Tibial artery (tissue), 4 donors: ENCODE measurements at places on chromosomes 5 and 9.

DNA sequence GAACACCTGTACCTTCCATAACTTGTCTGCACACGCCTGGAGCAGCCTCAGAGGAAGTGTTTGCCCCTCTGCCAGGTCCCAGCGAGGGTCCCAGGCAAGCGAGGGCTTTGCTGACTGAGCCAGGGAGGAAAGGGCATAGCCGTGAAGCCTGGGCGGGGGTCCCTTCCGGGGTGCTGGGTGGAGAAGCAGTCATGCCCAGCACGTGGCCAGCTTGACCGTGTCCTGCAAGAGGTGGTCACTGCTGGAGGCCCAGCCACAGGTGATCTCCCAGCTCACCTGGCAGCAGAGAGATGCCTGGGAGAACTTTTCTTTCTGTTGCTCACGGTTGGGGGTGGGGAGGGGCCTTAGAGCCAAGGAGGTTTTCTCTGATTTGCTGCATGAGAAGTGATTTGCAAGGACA, 195.3 kb downstream of the CACNA1B start:
- H3K36me3 ChIP-seq = no peaks in the 10 kb centered on the region
- DNase-seq = peak; percentile 56
- H3K27ac ChIP-seq = no peak overlapping the region
- peaks cover 10% of the 10 kb centered on the region for H3K27me3 ChIP-seq
- no peak overlapping the region for H3K4me3 ChIP-seq
- no peaks in the 10 kb centered on the region for H3K4me1 ChIP-seq

DNA sequence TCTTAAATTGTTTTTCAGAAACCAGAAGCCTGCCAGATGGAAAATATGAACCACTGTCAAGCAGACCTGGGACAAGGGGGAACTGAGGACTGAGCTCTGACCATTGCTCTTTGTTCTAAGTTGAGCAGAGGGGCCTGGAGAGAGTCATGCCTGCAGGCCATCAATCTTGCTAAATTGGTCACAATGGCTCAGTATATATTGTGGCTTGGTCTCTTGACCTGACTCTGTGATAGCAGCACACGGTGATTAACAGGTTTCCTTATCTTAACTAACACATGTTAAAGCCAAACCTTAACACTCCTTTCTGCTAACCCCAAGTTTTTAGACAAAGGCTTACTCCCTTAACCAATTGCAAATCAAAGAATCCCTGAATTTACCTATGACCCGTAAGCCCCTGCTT, 1281.2 kb upstream of the NUDT12 start:
- no peak overlapping the region for H3K4me3 ChIP-seq
- DNase-seq = no peak
- no peaks in the 10 kb centered on the region for H3K27me3 ChIP-seq
- H3K4me1 ChIP-seq = no peaks in the 10 kb centered on the region
- H3K27ac ChIP-seq = no peak overlapping the region

- no peak overlapping the region for H3K27ac ChIP-seq
- no peaks in the 10 kb centered on the region for H3K4me1 ChIP-seq
- H3K4me3 ChIP-seq = no peak overlapping the region
- H3K36me3 ChIP-seq = no peaks in the 10 kb centered on the region
- no peaks in the 10 kb centered on the region for H3K27me3 ChIP-seq
- no peak for DNase-seq
Measured at GRCh38 chr9:93198117-93198837, 14.3 kb downstream of the WNK2 start.

DNA sequence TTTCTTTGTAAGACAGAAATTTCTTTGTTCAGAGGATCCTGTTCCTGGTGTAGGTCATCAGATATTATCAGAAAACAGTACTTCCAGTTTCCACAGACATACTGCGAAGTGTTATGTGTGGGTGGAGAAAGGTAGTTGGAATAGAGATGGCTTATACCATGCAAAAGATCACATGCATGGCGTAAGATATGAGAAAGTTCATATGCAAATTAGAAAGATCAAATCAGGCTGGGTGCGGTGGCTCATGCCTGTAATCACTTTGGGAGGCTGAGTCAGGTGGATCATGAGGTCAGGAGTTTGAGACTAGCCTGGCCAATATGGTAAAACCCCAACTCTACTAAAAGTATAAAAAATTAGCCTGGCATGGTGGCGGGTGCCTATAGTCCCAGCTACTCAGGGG, 65.2 kb upstream of the GLIS3 start:
- H3K4me3 ChIP-seq = no peak overlapping the region
- DNase-seq = no peak
- no peaks in the 10 kb centered on the region for H3K36me3 ChIP-seq
- H3K27me3 ChIP-seq = no peaks in the 10 kb centered on the region

DNA sequence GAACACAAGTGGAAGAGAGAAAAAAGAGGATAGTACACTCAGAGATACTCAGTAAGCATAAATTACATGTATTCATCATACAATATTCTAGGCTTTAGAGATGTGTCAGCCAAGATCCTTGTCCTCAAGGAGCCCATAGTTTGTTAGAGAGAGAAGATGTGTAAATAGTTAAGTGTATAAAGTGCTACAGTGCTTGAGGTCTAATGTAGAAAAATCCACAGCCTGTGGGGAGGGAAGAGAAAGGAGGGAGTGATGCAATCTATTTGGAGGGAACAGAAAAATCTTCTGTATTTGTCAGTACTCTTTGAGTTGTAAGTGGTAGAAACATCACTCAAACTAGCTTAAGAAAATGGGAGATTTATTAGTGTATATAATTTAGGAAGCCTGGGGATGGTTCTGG, 81.9 kb downstream of the PALM2AKAP2 start:
- DNase-seq = no peak
- no peak overlapping the region for H3K27ac ChIP-seq
- H3K36me3 ChIP-seq = no peaks in the 10 kb centered on the region
- H3K4me1 ChIP-seq = no peaks in the 10 kb centered on the region

DNA sequence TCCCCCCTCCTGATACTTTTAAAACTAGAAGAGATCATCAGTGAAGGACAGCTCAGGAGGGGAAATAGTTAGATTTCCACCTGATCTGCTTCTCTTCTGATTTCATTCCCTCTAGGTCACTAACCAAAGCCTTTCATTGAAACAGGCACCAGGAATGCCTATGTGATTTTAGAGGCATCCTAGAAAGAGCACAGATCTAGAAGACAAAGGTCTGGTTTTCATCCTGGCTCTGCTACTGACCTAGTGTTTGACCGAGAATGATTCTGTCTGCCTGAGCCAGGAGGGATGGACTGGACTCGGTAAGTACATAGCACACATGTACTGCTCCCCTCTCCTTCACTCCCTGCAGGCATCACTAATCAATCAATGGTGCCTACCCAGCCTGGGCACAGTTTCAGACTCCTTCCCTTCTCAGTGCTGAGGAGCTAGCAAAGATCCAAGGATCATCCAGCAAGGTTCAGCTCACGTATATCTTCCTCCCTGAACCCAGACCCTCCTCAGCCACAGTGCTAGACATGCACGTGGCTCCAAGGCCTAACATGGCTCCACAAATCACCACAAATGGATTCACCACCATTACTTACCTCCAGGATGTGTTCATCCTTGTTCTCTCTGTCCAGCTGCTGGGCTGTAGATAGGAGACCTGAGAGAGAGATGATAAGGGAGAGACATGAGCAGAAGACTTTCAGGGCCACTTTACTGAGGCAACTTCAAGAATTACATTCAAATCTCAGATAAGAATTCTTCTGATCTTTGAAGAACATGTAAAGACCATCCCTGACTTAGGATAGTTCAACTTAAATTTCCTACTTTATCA, 35.2 kb downstream of the FAT2 start:
- no peak for DNase-seq
- H3K36me3 ChIP-seq = no peaks in the 10 kb centered on the region
- no peak overlapping the region for H3K27ac ChIP-seq
- no peaks in the 10 kb centered on the region for H3K27me3 ChIP-seq
- no peak overlapping the region for H3K4me3 ChIP-seq

DNA sequence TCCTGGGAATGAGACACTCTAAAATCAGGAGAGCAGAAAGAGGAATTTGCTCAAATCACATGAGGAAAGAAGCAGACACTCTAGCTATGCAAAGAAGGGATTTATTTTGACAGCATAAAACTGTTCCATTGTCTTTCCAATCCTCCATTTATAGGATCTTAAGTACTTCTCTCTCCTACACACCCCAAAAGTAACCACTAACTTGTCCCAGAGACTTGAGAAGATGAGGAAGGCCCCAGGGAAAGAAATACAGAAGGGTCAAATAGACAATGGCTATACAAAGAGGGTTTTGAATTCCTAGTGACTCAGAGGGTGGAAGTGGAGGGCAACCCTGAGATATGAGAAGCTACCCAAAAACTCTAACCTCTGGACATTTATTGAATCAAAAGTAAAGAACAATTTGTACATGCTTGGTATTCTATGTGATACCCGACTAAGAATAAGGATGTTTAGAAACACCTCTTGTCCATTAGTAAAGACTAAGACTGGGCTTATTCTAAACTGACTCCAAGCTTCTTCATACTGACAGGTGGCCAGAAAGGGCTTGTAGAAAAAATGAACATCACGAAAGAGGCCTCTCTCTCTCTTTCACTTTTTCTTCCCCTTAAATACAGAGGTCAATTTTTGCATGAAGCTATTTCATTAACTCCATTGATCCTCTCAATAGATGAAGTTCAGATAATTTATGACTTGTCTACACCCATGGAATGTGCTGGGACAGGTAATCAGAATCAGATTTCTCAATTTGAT, 20.6 kb downstream of the DMAC1 start:
- no peaks in the 10 kb centered on the region for H3K27me3 ChIP-seq
- no peak overlapping the region for H3K4me3 ChIP-seq
- no peaks in the 10 kb centered on the region for H3K36me3 ChIP-seq
- peaks cover 4% of the 10 kb centered on the region for H3K4me1 ChIP-seq

DNA sequence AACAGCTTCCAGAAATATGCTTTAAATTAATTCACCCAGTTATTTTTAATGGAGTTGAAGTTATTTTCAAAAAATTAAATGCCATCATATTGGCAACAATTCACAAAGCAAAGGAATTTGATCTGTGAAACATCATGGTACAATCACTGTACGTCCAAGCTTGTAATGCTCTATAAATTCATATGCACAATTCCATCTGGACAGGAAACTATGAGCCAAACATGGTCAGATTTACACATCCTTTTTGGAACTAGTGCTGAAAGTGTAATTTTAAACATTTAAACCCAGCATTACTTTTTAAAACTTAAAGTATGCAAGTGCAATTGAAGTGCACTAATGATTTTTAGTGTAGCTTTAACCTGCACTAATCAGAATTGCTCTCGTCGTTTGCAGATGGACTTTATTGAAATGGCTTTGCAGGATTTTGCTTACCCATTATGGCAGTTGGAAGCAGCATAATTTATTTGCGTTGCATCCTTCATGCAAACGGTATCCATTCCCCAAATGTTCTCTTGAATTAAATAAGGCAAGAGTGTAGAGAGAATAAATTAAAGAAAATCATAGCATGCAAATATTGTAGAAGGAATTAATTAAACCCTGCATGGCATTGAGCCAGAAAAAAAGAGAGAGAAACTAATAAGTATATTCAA, 21.0 kb upstream of the OR13F1 start:
- H3K4me3 ChIP-seq = no peak overlapping the region
- no peaks in the 10 kb centered on the region for H3K4me1 ChIP-seq
- no peak for DNase-seq
- H3K27me3 ChIP-seq = no peaks in the 10 kb centered on the region

DNA sequence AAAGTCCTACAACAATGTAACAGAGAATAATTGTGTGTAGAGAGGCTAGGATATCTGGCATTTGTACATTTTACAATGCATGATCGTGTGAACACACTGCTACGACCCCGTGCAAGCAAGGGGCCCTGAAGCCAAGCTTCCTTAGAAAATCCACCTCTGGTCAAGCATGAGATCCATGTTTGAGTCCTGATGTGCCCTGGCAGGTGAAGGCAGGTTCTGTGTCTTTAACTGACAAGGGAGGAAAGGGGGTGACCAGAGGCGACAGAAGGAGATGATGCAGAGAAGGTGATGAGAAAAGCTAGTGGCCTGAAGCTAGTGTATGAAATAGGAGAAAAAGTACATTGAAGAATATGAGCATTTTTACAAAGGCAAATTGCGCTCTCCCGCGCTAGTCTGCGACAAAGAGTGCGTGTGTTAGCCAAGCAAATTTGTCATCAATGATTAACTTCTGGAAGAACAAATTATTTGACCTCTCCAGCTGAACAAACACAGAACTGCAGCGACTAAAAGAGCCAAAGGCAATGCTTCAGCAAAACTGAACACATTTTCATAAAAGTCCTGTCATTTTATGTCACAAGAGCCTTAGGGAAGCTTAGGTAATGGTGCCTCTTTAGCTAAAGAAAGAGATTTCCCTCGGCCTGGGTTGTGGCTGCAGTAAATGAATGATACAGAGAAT, 101.7 kb upstream of the DAPK1 start:
- no peak for DNase-seq
- no peaks in the 10 kb centered on the region for H3K4me1 ChIP-seq
- no peaks in the 10 kb centered on the region for H3K27me3 ChIP-seq
- H3K27ac ChIP-seq = no peak overlapping the region
- H3K36me3 ChIP-seq = no peaks in the 10 kb centered on the region

- no peaks in the 10 kb centered on the region for H3K4me1 ChIP-seq
- H3K27ac ChIP-seq = no peak overlapping the region
- H3K4me3 ChIP-seq = no peak overlapping the region
Measured at GRCh38 chr5:1354576-1354975, 9.7 kb upstream of the CLPTM1L start.

GRCh38 chr9:130212543-130213297, 40.5 kb downstream of the NCS1 start:
- DNase-seq = no peak
- peak overlapping the region; percentile 5 for H3K27ac ChIP-seq
- no peaks in the 10 kb centered on the region for H3K27me3 ChIP-seq

DNA sequence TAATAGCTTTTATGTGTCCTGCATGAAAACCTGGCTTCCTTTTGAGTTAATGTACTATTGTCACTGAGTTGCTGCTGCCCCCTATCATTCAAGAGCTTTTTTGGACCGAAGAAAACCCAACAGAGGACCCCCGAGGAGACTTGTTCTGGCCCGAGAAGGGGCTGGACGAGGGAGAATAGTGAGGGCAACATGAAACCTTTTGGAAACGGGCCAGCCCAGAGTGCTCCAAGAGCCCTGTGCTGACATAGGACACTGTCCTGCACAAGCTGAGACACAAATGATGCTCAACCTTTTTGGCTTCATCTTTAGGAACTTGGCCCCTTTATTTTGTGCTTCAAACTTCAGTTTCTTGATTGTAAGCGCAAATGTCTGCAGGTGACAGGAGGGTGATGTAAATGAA, 4.0 kb upstream of the GADD45G start:
- H3K27ac ChIP-seq = no peak overlapping the region
- no peaks in the 10 kb centered on the region for H3K36me3 ChIP-seq
- H3K4me1 ChIP-seq = no peaks in the 10 kb centered on the region
- H3K27me3 ChIP-seq = no peaks in the 10 kb centered on the region

DNA sequence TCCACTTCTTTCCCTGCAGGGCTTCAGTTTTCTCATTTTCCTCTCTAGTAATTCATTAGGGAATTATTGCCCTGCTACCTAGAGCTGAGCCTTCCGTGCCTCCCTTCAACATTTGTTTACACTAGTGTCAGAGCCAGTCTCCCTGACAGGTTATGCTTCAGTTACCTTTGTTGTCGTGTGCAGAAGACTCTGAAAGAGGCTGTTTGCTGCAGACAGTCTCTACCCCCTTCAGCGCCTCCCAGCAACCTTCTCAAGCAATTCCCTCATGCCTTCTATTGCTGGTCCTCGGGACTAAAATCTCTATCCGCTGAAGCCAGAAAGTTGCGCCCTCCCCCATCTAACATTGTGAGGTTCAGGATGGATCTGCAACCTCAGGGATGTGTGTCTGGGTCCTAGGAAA, 12.8 kb downstream of the RALGPS1 start:
- H3K27me3 ChIP-seq = no peaks in the 10 kb centered on the region
- no peak for DNase-seq
- H3K4me3 ChIP-seq = no peak overlapping the region
- H3K36me3 ChIP-seq = no peaks in the 10 kb centered on the region
- H3K27ac ChIP-seq = no peak overlapping the region
